SK-N-DZ (cell line): ENCODE measurements at places on chromosomes 7 and 10.

- DNase-seq = no peak
Observed at GRCh38 chr7:114901771-114902170, 20.1 kb upstream of the MDFIC start.

GRCh38 chr7:158821171-158822031, 7.9 kb downstream of the ESYT2 start:
- no peak for DNase-seq

- no peak for DNase-seq
Observed at GRCh38 chr7:137476937-137477336, 133.4 kb upstream of the PTN start.

GRCh38 chr7:147999962-148000361, 590.6 kb upstream of the C7orf33 start:
- DNase-seq = no peak

DNA sequence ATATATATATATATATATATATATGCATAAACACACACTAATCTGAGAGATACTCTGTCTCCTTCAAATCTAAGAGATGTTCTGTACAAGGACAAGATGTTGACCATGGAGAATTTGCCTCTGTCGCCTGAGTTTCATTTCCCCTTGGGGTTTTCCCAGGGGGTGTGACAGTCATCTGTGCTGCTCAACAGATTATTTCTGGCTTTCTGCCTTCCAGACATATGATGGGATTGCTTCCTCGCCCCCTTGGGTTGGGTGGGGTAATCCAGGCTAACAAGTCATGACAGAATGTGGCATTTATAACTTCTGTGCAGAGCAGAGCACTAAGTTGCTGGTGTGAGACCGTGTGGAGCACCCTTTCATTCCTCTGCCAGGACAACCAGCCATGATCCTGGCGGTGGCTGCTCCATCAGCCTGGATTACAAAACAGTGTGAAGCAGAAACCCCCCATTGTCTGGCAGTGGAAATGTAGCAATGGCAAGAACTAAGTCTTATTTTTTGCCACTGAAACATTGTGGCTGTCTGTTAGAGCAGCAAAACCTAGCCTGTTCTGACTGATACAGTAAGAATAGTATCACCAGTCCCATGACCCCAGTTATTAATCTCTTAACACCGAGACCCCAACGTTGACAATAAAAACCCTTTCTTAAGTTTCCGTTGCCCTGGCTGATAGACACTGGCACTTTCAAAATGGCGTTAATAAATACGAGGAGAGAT, 13.7 kb upstream of the USP6NL start:
- DNase-seq = no peak

DNA sequence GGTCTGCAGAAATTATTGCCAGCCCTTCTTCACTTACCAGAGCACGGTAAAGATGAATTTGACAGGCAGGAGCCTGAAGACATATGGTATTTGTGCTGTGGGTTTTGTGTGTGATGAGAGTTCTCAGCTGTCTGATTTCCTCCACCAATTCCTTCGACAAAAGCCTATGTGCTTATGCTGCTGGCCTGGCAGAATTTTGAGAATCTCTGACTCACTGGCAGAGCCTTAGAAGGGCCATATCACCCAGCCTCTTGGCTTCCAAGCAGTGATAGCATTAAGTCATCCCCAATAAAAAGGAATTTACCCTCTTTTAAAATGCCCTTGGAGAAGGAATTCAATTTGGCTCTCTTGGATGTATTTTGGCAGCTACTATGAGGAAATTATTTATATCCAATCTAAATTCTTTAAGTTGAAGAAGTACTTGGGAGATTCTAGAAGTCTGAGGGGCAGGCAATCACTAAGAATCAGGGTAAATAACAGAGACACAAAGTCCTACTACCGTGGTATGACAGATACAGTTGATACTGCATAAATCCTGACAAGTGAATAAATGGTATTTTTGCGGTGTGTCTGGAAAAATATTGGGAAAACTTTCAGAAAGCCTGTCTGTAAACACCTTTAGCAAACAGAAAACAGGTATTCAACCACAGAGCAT, 68.6 kb upstream of the EFCAB10 start:
- DNase-seq = no peak

DNA sequence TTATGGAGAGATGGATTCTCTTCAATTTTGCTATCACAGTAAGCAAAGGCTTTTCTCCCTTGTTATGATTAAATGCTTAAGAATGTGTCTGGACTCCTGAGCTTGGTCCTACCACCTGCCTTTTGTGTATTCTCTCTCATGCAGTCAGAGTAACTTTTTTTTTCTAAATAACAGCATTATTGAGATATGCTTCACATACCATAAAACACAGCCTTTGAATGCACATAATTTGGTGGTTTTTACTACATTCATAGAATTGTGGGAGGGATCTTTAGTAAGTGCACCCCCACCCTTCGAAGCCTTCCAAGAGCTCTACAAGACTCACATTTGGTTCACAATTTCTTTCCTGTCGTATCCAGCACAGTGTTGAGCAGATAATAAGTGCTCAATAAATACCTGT, 175.5 kb downstream of the ADAM12 start:
- no peak for DNase-seq
